ENCODE measurements at places on chromosomes 5 and 9.

DNA sequence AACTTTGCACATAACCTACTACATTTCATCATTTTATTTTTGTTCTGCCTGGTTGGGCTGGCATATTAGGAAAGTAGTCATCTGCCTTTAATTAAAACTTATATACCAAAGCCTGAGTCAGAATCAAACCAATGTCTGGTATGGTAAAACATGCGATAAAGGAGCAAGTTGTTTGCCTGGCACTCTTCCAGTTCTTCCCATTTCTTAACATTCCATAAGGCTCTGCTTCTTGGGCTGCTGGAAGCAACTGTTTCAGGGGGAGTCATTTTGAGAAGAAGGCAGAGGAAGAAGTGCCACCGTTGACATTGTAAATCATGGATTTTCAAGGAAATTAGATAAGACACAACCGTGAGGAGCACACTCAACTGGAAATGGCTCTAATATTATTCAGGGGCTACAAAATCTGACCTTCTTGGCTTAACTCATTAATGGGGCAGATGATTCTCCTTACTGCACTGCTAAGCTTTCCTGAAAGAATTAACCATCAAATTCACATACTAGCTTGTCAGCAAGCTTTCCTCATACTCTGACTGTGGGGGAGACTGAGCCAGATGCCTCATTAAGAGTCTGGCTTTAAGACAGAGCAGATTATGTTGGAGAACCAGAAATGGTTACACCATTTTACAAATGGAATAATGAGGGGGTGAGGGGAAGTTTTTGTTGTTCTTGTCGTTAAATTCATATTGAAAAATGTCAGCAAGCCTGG lies 391.0 kb downstream of the TMEM232 start:
- DNase-seq = peak; percentile 40

GRCh38 chr5:43017428-43017815 lies 22.7 kb downstream of the ANXA2R start:
- DNase-seq = peak; percentile 39

DNA sequence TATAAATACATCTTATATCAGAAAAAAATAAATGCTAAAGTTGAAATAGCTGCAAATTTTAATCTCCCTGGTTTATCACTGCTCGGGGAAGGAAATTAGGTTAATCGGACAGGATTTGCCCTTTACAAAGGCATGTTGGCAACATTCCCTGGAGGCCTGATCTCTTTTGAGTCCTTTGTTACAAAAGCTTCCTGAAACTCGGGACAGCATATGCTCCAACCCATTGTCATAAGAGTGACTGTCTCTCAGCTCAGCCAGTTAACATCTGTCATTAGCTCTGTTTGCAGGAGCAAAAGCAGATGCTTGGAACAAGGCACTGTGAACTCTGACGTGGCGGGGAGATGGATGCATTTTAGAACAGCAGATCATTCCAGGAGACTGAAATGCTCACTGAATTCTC lies 80.6 kb downstream of the MYO10 start:
- DNase-seq = peak; percentile 43

DNA sequence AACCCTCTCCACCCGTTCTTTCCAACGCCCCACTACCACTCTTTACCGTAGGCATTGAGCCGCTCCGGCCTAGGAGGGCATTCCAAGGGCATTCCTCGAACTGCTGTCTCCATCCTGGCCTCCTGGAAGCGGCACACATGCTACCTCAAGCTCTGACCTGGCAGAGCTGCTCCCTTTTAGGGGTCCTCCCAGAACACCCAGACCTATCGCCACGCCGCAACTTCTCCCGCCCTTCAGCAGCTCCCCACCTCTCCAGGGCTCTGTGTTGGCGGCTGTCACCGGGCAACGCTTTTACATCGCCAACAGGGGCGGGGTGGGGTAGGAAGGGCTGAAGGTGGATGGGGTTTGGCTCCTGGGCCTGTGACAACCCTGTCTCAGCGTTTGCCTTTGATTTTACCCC lies 4.6 kb upstream of the MYORG start:
- DNase-seq = no peak

DNA sequence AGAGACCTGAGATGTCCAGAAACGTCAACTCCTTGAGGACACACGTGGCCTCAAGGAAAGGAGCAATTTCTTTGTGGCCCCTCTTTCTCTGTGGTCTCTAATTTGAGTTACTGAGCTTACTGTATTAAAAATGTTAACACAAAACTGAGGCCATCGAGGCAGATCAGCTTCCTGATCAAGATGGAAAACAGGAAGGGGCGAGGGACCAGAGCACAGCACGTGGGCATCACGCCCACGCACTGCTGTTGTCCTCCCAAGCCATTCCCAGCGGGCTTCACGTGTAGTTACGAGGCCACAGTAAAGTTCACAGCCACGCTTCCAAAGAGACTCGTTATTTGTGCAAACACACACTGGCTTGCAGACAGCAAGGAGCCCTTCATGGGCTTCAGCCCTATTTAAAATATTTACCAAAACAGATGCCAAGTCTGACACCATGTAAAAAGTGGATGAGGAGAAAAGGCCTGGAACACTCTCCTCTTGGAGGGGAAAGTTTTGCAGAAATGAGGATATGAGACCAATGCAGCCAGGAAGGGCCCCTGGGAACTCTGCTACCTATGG lies 149.5 kb downstream of the ROR2 start:
- DNase-seq = no peak

DNA sequence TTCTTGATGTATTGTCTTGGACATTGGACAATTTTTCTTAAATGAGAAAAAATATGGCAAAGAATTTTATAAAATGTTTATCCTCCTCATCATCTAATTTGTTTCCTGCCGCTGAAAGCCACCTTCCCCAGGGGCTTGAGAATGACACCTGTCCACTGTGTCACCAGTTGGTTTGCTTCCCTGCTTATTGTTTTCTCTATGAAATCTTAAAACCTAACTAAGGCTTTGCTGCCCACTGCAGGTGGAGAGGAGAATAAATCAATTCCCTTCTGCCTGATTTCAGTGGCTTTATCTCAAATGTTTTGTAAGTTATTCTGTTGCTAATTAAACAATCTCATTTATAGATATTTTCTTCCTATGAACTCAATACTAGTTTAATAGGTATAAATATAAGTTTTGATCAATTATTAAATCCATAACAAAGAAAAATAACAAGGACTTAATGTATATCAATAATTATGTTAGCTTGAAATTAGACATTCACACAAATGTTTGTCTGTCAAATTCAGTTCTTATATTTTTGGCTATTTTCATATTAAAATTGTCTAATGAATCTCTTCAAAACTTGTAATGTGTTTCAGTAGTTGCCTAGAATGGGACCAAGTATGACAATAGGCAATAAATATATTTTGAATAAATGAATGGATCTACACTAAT lies 822.5 kb downstream of the PTPRD start:
- peak; percentile 2 for DNase-seq

GRCh38 chr5:122707796-122708195 lies 67.1 kb upstream of the SNX2 start:
- DNase-seq = peak; percentile 12

DNA sequence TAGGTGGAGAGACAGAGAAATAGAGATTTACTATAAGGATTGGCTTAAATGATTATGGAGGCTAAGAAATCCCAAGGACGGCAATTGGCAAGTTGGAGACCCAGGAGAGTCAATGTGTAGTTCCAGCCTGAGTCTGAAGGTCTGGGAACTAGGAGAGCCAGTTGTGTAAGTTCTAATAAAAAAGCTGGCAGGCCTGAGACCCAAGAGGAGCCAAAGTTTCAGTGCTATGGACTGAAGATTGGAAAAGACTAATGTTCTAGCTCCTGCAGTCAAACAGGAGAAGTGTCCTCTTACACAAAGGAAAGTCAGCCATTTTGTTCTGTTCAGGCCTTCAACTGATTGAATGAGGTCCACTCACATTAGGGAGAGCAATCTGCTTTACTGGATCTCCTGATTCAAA lies 50.0 kb downstream of the NMUR2 start:
- DNase-seq = no peak

DNA sequence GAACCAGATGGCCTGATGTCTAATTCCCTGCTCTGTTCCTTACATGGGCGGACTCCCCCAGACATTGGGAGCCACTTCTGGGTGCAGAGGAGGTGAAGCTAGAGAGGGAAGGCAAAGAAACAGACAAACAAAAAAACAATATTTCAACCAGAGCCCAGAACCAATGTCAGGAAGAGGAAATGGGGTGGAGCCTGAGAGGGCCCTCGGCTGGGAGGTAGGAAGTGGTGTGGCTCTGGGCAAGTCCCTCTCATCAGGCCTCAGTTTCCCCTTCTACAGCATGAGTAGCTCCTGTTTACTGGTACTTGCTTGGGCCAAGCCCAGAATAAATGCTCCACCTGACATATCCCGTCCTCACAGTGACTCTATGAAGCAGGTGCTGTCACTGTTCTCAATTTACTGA lies 11.1 kb downstream of the SH2D3C start:
- DNase-seq = no peak

DNA sequence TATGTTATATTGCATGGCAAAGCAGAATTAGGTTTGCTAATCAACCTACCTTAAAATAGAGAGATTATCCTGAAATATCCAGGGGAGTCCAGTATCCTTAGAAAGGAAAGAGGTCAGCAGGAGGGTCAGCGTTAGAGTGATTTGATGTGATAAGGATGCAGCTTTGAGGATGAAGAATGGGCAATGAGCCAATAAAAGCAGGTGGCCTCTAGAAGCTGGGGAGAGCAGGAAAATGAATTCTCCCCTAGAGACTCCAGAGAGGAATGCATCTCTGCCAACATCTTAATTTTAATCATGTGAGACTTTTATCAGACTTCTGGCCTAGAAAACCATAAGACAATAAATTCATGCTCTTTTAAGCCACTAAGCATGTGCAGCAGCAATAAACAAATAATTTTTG lies 65.7 kb upstream of the SYK start:
- DNase-seq = no peak

DNA sequence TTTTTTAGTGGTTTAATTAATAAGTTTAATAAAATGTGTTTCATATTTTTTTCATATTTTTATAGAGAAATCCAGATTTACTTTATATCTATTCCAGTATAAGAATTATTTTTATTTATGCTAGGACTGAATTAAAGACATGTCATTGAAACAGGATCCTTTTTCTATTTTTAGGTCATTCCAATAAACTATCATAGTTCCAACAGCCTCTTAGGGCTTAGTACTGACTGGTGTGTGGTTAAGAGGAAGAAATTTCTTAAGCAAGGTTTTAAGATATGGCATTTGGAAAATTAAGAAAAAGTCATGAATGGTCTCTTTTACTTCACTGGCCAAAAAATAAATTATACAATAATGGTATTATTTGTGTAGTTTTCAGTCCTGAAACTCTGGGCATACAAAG lies 31.2 kb upstream of the PRR16 start:
- DNase-seq = no peak

DNA sequence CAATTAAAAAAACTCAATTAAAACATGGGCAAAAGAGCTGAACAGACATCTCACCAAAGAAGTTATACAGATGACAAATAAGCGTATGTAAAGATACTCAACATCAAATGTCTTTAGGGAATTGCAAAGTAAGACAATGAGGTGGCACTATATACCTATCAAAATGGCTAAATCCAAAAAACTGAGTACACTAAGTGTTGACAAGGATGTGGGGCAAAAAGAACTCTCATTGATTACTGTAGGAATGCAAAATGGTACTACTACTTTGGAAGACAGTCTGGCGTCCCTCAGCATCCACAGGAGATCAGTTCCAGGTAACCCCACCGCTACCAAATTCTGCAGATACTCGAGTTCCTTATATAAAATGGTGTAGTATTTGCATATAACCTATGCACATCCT lies 198.1 kb downstream of the DAB2IP start:
- DNase-seq = no peak

DNA sequence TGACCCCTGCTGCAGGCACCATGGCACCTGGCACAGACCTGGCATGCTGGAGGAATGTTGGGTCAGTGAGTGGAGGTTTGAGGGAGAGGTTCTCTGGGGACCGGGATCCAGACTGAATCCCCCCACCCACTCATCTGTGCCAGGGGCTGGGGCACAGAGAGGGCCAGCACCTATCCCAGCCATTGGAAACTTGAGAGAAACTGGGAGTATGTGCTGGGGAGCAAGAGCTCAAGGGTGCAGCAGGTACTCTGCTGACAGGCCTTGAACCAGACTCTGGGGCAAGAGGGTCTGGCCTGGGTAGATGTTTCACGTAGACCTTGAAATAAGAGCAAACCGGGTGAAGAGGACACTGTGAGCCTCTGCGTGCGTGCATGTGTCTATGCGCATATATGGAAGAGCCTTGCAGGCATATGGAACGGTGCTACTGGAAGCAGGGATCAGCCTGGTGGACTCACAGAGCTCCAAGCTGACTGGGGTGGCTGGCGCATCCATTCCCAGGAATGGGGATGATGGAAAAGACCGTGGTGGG lies 8.8 kb downstream of the FGF18 start:
- no peak for DNase-seq

Measured in AG20443 (cell line).